ENCODE measurements at places on chromosomes 7 and 10.

DNA sequence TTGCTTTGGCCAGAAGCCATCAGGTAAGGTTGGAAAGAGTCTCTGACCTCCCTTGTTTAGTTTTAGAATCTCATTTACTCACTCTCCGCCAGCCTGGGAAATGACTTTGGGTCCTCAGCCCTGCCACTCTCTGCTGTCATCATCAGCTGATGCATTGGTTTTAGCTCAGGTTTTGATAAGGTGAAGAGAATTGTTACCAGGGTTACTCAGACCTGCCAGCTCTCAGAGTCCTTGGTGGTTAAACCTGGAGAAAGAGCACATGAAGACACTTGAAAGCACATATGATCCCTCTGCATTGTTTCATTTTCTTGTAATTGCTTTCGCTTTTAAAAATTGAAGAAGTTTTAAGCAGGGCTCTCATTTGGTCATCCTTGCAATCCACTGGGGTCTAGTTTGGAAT is 4.0 kb upstream of the CROT start:
- DNase-seq, result no peak

GRCh38 chr10:100129424-100129823 is 47.8 kb upstream of the CPN1 start:
- DNase-seq, result no peak

- DNase-seq, result no peak
Observed at GRCh38 chr7:134174795-134175261, 47.7 kb downstream of the LRGUK start.

DNA sequence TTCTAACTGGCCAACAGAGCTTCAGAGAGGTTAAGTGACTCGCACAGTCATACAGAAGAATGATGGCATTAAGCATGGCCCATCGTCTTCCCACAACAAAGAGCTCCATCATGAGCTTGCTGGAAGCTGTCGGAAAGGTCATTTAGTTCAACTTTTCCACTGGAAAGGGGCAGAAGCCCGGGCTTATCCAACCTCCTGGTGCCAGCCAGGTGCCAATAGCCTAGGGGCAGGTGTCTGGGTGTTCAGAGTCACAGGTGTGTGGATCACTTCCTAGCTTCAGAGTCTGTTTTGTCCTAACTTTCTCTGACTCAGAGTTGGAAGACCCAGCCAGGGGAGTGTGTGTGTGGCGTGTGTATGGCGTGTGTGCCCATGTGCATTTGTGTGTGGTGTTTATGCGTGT is 1.3 kb upstream of the TRPV6 start:
- DNase-seq, result no peak

DNA sequence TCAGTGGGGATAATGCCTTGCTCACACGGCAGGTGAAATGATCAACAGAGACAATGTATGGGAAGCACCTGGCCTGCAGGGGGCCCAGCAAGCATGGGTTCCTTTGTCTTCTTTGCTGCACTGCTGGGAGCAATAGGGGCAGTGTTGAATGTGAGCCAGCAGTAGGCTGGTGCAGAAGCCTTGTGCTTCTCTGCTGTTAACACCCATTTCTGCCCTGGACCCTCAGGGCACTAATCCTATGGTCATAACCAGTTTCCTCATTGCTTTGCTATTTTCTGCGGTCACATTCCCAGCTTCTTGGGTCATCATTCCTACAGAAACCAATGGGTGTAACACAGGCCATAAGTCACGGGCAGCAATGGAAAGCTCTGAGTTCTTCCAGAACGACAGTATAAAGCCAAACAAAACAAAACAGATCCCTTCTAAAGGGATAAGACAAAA is 10.9 kb upstream of the LGI1 start:
- DNase-seq, result no peak

GRCh38 chr7:5597772-5598171 is 174.1 kb upstream of the TNRC18 start:
- no peak for DNase-seq

GRCh38 chr7:3043544-3044371 is at the start of gene CARD11:
TSS of gene CARD11 (minus strand) at chr7:3043867. CDS start at chr7:2958506, 85,361 bp downstream.
- peak; percentile 84 for DNase-seq

DNA sequence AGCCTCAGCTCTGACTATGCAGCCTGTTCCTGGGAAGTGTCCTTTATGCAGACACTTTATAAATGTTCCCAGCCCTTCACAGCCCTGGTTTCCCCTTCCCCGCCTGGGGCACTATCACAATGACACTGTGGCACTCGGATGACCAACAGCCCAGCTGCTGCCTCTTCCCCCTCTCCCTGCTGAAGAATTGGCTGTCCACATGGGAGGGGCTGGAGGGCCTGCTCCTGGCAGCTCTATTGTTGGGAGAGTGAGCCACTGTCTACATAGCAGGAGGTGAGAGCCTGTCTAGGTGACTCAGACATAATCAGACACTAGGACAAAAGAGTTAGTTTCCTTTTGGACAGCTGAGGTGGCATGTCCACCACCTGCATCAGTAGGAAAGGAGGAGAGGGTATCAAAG is 437.5 kb downstream of the PLXNA4 start:
- DNase-seq, result no peak

- DNase-seq, result no peak
Observed at GRCh38 chr7:69219381-69219780, 378.9 kb upstream of the AUTS2 start.

- peak; percentile 69 for DNase-seq
Observed at GRCh38 chr10:110357252-110357780, 52.6 kb upstream of the SMNDC1 start.

DNA sequence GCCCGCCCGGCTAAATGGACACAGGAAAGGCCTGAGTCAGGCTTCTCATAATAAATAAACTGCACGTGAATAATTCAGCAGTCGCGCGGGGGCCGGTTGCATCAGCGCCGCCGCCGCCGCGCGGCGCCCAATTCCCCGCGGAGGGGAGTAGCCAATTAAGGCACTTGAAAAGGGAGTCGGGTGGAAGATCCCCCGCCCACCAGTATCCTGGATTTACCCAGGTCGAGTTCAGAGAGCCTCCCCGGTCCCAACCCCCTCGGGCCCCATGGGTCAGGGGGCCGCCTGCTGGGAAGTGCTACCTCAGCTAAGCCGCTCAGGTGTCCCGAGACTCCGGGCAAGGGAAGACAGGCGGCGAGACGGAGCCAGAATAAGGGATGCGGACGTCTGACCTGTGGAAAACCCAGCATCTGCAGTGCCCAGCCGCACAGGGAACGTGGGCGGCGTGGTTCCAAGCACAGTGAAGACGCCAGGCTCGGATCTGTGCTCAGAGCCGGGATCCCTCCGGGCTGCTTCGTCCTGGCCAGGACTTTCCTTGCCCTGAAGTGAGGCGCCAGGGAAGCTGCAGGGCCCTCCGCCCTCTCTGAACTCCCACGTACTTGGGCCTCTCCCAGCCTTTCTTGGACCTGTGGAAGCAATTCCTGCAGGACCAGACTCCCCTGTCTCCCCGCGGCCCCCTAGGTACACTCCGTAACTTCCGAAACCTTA is 7.3 kb upstream of the LBX1 start:
- no peak for DNase-seq

Data from CD4-positive, alpha-beta T cell treated with Interleukin-17A for 4 hours (primary cell).